MG63 (cell line): ENCODE measurements at places on chromosomes 13 and 19. TPM values are rescaled to one million over a fixed set of nuclear protein-coding genes. Genes with fewer than 3 reads are reported as not detected.
A peak's percentile ranks its signal among the peaks of the same experiment; 100 is the strongest.

The CYP4F2 gene
- total RNA-seq = not detected in 2 replicates

The CFD gene
- total RNA-seq = 2.8 TPM in 1 of 2 replicates, not detected in the other

The LIM2 gene
- total RNA-seq = not detected in 2 replicates

- no peak for DNase-seq
These were observed 5.9 kb downstream of the RAB8A start for GRCh38 chr19:16117594-16118033.

- peak; percentile 88 for DNase-seq
These were observed 3.5 kb upstream of the CIRBP start for GRCh38 chr19:1265615-1266128.

DNA sequence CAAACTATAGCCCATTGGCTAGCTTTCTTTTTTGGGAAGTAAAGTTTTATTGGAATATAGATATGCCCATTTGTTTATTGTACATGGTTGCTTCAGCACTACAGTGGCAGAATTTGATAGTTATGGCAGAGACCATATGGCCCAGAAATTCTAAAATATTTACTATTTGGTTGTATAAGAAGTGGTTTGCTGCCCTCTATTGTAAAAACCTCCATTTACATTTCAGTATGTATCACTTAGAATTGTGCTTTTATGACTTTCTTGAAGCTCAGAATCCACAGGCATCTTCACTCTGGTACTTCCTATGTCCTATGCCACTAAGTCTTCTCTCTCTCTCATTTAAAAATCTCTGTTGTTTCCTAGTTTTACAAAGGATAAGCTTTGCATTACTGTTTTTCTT lies 37.7 kb downstream of the DLEU7 start:
- DNase-seq = no peak

DNA sequence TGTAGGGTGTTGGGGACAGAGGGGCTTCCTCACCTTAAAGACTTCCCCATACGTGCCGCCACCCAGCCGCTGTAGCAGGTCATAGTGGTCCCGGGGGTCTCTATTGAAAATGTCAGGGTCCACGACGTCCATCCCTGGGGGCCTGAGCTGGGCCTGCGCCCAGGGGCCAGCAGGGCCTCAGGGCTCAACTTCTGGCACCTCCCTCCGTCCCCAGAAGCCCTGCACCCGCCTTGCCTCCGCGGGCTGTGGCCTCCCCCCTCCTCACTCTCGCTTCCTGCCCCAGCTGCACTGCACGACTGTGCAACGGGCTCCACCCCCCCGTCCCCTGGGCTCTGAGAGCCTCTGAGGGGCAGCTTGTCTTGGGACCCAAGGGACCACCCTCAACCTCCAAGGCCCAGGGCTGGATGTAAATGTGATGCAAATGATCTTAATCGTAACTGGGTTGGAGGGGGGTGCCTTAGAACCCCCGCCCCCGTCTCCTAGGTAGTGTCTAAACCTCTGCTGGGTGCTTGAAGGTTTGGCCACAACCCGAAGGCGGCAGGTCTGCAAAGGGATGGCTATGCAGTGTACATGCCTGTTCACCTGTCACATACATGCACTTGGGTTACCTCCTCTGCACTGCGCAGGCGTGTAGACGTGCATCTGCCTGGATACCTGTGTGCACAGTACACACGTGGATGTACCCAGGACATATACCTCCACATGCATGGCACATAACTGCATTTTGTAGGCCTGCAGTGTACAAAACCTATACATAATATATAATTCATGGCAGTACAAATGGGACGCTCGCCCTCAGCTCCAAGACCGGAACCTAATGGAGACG lies at the start of gene MAP4K1:
TSS of gene MAP4K1 (minus strand) at position 190 of the 826 bp plus-strand sequence. CDS start at position 132, 58 bp downstream.
- DNase-seq = no peak

- no peak for DNase-seq
These were observed 843 bp downstream of the NR2F6 start for GRCh38 chr19:17244618-17245534.

- DNase-seq = no peak
These were observed 1017.4 kb downstream of the EFNB2 start for GRCh38 chr13:105518086-105518485.

DNA sequence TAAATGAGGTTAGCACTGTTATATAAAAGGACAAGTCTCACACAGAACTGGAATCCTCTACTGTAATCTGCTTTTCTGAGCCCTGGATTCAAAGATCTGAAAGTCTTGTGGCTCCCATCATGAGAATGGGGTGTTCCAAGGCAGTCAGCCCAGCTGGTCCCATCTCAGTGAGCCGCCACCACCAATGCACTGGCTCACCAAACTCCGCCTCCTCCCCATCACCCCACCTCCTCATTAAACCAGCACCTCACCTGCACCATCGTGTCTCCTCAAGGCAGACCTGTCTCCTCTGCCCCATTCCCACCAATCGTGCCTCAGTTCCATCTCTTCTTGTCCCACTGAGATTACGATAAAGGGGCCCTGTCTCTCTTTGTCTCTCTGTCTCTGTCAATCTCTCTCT lies 166.7 kb downstream of the USP12 start:
- DNase-seq = no peak

GRCh38 chr19:54294539-54294938 lies 13.6 kb upstream of the LILRB2 start:
- no peak for DNase-seq

GRCh38 chr13:21759463-21759862 lies 88.6 kb downstream of the FGF9 start:
- no peak for DNase-seq
